ENCODE measurements at places on chromosomes 1 and 21.

DNA sequence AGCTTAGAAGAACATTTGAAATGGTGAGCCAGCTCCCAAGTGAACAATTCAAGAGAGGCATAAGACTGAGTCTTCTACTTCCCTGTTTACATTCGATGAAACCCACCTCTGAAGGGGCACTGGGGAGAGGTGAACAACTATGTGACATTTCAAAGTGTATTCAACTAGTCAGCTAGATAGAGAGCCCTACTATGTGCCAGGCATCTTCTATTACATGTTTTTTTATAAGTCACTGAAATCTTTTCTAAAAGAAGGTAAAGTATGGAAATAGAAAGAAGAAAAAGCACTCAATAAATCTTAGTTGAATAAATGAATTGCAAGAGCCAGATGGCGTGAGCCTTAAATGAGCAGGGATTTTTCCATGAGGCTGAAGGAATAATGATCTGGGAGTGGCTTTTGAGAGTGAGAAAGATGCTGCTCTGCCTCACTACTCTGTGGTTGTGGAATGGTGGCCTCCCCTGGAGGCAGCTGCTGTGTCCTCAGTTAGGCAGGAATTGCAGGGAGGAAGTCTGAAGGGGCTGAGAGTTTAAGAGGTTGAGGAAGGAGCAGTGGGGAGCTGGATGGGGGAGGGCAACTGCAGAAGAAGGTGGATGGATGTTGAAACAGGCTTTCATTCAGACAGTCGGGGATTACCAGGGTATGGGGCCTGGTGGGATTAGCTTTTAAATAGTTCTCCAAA lies 10.4 kb upstream of the PTPRF start:
- no peak for DNase-seq

DNA sequence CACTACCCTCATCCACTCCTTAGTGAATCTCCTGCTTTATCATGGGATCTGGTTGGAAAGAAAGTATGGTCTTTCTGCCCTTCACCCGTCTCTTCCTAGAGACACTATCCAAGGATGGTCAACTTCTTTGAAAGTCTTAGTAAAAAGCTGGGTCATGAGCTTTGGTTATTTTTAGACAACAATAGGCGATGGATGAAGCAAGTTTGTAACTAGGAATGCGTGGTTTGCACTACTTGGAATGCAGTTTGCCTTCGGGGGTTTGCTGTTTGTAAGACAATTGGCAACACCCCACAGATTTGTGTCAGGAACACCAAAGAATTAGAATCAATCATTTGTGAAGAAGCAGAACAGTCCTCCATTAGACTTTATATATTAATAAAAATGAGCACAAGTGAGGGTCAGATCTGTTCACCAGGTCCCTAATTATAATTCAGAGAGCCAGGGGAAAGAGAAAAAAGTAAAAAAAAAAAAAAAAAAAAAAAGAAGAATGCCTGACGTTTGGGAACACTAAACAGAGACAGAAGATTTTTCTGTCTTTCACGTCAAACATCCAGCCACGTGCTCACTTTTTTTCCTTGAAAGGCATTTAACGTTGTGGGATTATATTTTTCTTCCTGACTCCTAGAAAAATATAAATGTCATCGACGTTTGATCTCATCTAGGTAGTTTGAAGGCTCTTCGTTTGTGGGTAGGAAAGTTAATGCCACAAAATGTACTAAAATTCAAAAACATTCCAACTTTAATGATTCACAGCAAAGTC lies 60.7 kb upstream of the BTG3 start:
- DNase-seq: no peak

DNA sequence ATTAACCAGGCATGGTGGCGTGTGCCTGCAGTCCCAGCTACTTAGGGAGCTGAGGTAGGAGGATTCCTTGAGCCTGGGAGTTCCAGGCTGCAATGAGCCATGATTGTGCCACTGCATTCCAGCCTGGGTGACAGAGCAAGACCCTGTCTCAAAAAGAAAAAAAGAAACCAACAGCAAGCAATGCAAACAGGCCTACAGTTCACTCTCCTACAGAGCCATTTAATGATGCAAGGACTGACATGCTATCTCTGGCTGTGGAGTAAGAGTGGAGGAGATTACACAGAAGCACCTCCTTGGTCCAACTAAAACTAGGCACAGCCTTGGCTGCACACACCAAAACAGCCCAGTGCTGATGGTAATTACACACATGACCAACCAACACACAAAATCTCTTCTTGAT lies 127.5 kb upstream of the SOD1 start:
- no peak for DNase-seq

DNA sequence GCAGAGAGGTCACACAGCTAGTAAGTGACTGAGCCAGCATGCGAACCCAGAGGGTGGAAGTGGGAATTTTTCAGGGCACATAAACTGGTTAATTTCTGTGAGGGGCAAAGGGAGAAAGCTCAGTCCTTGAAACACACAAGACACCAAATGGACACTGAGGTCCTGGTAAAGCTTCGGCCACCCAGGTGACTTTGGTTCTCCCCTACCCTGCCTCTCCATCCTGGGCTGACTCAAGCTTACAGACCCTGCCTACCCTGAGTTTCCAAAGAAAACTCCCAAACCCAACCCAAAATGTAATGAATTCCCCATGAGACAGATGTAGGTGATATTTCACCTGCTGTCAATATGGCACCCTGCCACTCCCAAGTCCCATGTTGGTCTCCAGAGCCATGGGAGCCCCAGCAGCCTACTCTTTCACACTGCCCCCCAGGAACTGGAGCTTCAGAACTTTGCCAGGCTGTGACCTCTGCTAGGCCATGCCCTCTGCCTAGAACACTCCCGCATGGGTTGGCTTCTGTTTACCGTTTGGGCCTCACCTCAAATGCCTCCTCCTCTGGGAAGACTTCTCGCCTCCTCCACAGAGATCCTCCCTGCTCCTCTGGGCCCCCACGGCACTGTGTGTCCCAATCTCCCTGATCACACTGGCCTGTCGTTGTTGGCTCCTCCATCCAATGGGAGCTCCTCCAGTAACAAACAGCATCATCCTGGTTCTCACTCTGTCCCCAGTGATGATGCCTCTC lies 3.7 kb upstream of the LRP8 start:
- DNase-seq: no peak
